ENCODE measurements at places on chromosomes 16 and 17.
A peak's percentile ranks its signal among the peaks of the same experiment; 100 is the strongest.

DNA sequence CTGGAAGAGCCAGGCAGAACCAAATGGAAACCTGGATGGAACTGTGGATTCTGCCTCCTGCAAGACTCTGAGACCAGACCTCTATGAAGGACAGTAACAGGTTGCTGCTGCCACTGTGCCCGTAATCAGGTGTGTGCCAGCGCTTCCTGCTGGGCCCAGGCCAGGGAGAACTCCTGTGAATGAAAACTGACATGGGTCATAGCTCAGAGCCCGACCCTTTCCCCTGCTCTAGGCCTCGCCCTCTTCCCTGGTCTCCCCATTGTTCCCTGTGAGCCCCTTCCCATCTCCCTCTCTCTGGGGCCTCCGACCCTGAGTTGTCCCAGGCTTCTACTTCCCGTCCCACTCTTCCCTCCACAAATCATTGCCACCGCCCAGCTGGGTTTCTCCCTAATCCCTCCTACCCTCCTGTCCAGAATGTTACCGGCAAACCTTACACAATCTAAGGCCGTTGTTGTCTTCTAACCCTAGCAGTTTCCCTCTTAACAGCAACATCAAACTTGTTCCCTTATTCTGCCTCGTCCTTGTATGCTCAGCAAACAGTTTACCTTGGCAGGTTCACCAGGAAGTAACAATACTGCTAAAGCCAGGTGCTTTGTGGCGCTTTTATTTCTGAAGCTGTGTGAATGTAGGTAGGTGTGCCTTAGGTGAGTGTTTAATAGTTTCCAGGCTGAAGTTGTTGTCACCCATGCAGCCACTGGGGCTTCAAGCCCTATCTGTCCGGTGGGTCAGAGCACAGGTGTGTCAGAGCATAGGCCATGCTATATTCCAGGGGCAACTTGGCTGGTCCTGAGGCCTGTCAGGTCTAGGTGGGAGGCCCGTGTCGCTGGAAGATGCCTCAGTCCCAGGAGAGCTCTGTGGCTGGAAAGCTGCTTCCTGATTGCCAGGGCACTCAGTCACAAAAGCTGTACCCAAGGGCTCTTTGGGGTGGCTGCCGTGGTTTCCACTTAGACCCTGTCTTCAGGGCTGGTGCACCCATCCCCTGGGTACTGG, 32.0 kb downstream of the SMPD3 start:
- DNase-seq, result no peak

- DNase-seq, result no peak
These were observed 22.6 kb downstream of the NDE1 start for GRCh38 chr16:15672514-15673167.

DNA sequence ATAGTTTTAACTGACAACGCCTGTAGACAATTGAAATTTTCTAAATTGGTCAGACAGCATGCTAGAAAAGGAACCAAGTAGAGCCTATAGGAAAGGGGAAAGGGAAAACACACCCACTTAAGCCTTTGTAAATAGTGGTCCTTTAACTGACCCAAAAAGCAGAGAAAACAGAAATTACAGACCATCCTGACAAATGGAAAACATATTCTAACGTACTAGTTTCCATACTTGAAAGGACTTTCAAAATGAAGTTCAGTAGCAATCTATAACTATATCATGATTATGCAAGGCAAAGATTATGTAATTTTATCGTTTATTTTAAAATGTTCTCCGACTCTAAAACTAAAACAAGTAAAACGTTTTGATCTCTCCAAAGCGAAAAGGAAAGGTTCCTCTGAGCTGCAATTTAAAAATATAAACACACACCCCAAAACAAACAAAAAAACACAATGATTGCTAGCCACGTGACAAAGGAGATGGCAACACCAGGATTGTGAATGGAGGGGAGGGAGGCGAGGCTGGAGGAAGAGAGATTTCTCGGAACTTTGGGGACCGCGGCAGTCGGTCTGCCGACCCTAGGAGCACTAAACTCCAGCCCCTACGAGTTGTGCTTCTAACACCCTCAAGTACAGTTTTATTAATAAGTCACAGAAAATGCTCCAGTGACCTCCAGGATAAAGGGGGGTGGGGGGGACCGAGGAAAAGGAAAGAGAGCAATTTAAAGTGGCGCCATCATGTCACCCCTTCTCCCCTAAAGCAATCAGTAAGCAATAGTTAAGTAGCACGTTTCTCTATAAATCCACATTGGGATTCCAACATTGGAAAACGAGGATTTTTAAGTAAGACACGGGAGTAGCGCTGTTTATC, 1.7 kb downstream of the KANSL1 start:
- DNase-seq, result peak; percentile 57

DNA sequence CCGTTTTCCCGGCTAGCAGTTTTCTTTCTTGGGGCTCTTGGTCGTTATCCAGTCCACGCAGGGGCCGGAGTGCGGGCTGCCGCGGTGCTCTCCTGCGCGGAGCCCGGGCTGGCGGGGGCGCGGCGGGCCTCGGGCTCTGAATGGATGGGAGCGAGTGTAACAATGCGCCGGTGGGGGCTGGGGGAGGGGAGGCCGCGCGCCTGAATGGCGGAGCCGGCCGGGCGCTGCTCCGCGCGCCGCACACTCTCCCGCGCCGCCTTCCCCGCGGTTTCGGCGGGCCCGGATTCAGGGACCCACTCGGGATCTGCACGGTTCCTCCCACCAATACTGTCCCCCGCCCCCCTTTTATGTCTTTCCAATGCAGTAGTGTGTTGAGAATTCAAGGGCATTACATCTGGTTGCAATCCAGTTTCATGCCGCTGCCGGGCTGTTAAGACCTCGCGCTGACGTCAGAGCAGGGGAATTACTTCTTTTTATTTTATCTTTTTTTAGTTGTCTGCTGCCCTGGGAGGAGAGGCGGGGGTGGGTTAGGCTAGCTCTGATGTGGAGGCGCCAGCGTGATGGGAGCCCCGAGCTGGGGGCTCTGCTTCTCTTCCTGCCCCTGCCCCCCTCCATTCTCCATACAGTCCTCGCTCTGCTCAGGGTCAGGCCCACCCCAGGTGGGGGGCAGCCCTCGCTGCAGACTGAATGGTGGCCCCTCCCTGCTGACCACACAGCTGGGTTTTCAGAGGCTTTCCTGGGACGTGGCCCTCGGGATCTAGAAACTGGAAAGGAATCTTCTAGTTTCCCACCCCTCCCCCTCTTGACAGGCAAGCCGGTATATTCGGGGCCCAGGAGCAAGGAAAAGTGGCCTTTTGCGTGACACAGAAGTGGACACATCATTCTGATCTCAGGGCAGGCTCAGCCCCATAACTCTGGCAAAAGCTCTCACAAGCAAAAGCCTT, 1.8 kb downstream of the RAI1 start:
- DNase-seq, result no peak

DNA sequence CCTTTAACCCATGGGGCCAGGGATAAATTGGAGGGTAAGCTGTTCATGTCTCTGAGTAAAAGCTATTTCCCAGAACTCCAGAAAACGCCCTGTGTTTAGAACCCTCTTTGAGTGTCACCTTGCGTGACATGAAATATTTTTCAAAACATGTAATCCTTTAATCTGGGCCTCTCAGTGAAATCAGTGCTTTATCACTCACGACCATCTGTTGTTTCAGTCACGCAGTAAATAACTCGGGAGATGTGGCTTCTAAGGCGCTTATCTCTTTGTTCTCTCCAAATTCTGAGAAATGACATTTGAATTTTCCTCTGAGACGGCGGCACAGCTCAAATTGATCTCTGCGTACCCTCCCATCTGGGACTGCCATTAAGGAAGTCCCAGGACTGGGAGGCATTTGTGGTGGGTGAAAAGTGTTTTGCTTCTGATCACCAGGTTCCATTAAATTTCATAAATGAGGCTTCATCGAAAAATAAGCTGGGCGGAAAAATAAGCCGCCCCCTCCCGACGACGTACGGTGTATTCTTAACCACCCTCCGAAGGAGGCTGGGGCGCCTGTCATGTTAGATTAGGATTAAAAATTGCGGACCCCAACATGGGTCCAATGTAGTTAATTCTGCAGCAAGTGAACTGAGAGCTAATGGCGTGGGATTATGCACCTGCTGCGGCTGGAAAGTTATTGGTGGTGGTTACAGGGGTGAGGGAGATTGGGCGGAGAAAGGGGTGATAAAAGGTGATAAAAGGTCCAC, 12.7 kb downstream of the WFDC1 start:
- DNase-seq, result no peak

DNA sequence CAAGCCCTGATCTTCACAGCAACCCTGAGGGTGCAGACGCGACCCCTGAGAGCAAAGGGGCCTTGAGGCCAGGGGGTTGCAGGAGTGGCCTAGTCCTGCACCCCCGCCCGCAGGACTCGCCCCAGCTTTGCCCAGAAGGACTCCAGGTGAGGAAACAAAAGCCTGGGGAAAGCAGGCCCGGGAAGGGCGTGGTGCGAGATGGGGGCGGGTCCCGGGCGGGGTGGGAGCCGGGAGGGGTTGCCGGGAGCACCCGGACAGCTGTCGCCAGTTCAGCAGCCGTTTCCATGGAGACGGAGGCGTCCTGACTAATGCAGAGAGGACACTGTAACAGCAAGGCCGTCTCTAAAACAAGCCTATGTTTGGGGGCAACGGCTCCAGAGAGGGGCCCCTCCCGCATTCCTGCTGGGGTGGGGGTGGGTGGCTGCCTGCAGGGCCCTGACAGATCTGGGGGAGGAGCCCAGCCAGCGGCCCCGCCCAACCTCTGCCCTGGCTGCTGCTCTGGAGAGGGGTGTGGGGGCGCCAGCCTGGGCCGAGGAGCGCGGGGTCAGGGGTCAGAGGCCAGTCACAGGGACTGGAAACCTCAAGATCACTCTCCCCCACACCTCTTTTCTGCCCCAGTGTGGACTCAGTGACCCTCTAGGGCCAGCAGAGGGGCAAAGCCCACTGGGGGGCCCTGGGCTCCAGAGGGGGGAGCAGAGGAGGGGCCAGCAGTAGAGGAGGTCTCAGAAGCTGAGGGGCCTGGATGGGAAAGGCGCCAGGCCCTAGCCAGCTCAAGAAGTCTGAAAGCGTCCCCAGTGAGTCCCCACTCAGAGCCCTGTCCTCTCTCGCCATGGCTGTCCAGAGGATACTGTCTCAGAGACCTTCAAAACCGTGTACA, 3.1 kb upstream of the TPPP3 start:
- DNase-seq, result peak; percentile 75

GRCh38 chr17:56808503-56808902, 25.2 kb downstream of the C17orf67 start:
- peak; percentile 94 for DNase-seq

GRCh38 chr17:41785859-41786226, 668 bp downstream of the JUP start:
- DNase-seq, result no peak

GRCh38 chr17:31466096-31466760, 74.8 kb downstream of the RAB11FIP4 start:
- no peak for DNase-seq

DNA sequence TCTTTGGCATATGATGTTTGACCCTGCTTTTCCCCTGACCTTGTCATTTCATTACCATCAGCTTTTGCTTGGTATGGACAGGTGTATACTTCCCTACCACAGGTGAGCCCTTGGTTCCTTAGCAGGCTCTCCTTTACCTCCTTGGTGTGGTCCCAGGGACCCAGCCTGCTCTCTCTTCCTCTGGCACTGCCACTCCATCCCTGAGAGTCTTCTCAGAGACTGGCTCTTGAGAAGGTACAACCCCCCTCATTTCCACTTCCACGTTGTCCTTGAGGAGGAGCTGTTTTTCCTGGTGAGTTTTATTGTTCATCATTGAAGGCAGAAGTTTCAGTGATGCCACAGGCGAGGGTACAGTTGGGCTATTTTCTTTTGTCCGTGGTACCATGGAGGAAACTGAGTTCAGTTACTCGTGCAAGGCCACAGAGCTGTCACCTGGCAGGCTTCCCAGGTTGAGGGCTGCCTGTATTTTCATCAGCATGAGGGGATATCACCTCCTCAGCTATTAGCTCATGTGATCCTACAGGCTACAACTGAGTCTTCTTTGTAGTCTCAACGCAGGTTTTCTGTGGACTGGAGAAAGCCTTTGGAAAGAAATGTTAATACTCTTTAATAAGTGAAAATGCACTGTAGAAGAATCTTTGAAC, 52.3 kb downstream of the MSI2 start:
- no peak for DNase-seq

DNA sequence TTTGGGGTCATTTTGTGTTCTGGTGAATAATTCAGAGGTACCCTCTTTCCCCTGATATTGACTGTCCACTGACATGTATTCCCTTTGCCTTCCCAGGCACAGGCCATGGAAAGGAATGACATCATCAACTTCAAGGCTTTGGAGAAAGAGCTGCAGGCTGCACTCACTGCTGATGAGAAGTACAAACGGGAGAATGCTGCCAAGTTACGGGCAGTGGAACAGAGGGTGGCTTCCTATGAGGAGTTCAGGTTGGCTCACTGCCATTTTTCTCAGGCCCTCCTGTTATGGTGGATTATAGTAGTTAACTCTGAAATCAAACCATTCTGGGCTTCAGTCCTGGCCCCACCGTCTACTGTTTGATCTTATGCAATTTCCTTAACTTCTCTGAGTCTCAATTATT, 1.6 kb upstream of the EFTUD2 start:
- peak; percentile 95 for DNase-seq

- no peak for DNase-seq
These were observed 14.8 kb downstream of the ERN1 start for GRCh38 chr17:64115043-64115698.

- DNase-seq, result no peak
These were observed 35.6 kb downstream of the SDR42E1 start for GRCh38 chr16:81975637-81976036.

GRCh38 chr16:10584981-10585438, 4.6 kb upstream of the EMP2 start:
- DNase-seq, result no peak

DNA sequence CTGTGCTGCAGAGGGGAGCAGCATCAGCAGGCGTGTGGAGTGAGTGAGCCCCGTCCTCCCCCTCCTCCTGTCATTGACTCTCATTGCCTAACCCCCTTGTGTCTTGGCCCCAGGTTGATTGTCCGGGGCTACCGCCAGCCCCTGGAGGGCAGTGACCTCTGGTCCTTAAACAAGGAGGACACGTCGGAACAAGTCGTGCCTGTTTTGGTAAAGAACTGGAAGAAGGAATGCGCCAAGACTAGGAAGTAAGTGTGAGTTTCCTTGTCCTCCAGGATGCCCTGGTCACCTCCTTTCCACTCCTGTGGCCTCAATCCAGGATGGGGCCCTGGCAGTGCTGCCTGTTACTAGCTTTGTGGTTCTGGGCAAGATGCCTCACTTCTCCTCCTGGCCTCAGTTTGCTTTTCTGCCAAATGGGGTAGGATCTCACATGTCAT, 87.0 kb downstream of the ABCC1 start:
- no peak for DNase-seq

DNA sequence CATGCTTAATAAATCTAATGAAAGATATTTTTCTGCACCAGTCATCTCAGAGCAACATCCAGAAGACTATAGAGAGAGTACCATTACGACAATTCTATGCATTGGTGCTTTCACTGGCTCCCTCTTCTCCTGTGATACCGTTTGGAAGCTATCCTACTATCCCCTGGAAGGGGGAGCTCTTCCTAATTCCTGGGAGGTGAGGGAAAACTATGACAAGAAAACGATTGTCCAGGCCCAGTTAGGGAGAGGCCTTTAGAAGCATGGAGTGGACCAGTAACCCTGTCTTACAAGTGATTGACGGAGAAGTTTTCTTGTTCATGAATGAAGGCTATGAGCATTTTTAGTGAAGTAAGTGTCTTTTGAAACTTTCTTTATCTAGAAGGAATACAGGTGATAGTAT, 150.2 kb downstream of the TANC2 start:
- DNase-seq, result no peak
